ENCODE measurements at places on chromosomes 2 and 18.

- H3K4me1 ChIP-seq, result no peaks in the 10 kb centered on the region
- H3K27me3 ChIP-seq, result no peaks in the 10 kb centered on the region
- H3K27ac ChIP-seq, result no peak overlapping the region
- H3K36me3 ChIP-seq, result no peaks in the 10 kb centered on the region
Measured at GRCh38 chr2:102025016-102025501, 33.3 kb downstream of the IL1R2 start.

- H3K27me3 ChIP-seq, result no peaks in the 10 kb centered on the region
- DNase-seq, result no peak
- H3K4me3 ChIP-seq, result no peak overlapping the region
- H3K36me3 ChIP-seq, result no peaks in the 10 kb centered on the region
- no peak overlapping the region for H3K27ac ChIP-seq
Measured at GRCh38 chr18:38526922-38527321, 961.3 kb upstream of the CELF4 start.

- no peak for DNase-seq
- no peaks in the 10 kb centered on the region for H3K4me1 ChIP-seq
Measured at GRCh38 chr2:106944215-106944614, 58.2 kb upstream of the ST6GAL2 start.

DNA sequence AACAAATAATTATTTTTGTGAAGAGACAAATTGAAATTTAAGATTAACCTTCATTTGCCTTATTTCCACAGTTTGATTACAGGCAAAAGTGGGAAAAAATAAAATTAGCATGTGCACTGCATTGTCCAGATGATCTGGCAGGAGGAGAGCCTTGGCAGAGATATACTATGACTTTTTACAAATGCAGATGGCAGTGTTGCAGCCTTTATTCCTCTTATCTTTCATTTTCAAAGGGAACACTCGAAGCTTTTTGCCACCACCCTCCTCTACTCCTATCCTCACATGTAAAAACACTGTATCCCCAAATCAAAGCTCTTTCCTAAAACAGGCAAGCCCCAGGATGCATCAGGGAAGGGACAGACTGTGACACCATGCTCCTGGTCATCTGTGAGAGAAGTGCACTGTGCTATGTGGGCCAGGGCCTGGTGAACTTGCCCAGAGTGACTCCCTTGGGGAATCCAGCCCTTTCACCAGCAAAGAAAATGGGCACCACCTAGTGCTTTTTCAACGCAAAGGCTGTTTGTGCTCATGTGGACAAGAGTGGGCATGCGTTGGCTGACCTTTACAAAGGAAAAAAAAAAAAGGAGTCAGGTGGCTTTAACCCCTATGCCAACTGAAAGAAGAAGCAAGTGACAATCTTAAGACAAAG lies 74.7 kb upstream of the ETAA1 start:
- no peaks in the 10 kb centered on the region for H3K4me1 ChIP-seq
- H3K36me3 ChIP-seq, result no peaks in the 10 kb centered on the region
- H3K4me3 ChIP-seq, result no peak overlapping the region

DNA sequence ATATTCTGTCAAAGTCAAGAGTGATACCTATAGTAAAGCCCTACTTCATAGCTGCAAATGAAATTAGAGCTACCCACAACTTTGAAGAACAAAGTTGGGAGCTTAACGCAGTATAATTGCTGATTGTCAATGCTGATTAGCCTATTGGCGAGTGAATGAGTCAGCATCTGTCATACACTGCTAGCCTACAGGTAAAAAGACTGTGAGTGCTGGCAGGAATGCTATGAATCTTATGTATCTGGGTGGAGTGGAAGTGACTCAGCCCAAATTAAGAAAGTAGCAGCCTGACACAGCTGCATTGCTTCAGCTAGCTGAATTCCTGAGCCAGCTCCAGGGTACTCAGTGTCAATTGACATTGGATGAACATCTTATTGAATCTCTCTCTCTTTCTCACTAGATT lies 179.4 kb upstream of the DCC start:
- H3K4me1 ChIP-seq, result no peaks in the 10 kb centered on the region
- no peak for DNase-seq
- H3K27ac ChIP-seq, result no peak overlapping the region
- H3K4me3 ChIP-seq, result no peak overlapping the region
- no peaks in the 10 kb centered on the region for H3K36me3 ChIP-seq
- H3K27me3 ChIP-seq, result no peaks in the 10 kb centered on the region

DNA sequence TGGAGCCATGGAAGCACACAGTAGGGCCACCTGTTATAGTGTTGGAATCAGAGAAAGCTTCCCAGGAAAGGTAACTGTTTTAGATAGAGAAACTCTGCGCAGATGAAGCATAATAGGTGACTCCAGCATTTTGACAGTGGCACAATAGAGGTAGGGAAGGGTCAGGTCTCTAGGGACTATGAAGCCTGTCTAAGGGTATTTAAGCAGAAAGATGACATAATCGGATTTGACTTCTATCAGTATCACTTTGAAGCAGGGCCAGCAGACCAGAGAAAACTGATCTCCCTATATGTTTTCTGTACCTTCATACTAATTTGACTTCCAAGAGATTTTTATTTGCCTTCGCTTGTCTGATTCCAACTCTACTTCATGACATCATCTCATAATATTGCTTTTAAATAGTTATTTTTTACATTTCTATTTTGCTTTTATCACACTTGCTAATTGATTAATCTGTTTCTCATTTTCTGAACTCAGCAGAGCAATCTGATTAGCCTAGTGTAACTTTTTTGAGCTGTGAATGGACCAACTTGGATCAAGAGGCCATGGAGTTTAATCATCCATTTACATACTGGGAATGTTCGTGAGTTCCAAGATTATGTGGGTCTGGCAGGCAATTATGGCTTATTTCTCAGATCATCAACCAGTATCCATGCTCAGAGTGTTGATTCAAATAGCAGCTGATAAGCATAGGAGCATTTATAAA lies 8.4 kb upstream of the HIBCH start:
- no peaks in the 10 kb centered on the region for H3K4me1 ChIP-seq
- no peak for DNase-seq

DNA sequence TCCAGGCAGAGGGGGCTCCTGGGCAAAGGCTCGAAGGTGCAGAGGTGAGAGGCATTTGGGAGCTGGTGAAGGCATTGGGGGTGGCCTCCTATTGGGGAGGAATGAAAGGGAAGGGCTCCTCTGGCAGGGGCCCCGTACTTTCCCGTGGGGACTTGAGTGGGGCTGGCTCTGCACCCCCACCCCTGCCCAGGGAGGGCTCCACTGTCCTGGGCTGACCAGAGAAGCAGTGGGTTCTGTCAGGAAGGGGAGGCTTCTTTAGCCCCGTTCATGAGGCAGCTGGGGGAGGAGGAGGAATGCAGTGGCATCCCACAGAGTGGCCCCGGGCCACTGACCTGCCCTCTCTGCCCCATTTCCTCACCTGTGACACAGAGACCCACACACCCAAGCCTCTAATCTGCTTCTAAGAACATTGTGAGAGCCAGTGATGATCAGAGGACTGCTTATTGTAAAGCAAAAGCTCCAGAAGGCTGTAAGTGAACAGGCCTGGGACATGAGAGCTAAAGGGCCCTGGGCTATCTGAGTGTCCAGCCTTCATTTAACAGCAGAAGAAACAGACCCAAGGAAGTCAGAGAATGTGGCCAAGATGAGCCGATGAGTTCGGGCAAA lies 38.6 kb upstream of the GPAT2 start:
- H3K27ac ChIP-seq, result no peak overlapping the region
- DNase-seq, result no peak
- no peaks in the 10 kb centered on the region for H3K36me3 ChIP-seq
- H3K4me3 ChIP-seq, result no peak overlapping the region
- no peaks in the 10 kb centered on the region for H3K27me3 ChIP-seq
